Stimulated activated CD4-positive, alpha-beta T cell treated with anti-CD3 and anti-CD28 coated beads, TNF-alpha, amount 100 ng/mL, for 48 hours (primary cell): ENCODE measurements at places on chromosomes 7 and 10.

- peak; percentile 7 for DNase-seq
Measured at GRCh38 chr7:132049462-132050304, 493.3 kb upstream of the PODXL start.

DNA sequence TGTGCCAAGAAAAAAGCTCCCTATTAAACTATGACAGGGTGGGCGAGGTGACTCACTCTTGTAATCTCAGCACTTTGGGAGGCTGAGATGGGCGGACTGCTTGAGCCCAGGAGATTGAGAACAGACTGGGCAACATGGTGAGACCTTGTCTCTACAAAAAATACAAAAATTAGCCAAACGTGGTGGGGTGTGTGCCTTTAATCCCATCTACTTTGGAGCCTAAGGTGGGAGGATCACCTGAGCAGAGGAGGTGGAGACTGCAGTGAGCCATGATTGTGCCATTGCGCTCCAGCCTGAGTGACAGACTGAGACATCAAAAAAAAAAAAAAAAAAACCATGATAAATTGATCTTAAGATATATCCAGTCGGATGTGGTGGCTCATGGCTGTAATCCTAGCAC, 11.5 kb downstream of the POLR3A start:
- no peak for DNase-seq

DNA sequence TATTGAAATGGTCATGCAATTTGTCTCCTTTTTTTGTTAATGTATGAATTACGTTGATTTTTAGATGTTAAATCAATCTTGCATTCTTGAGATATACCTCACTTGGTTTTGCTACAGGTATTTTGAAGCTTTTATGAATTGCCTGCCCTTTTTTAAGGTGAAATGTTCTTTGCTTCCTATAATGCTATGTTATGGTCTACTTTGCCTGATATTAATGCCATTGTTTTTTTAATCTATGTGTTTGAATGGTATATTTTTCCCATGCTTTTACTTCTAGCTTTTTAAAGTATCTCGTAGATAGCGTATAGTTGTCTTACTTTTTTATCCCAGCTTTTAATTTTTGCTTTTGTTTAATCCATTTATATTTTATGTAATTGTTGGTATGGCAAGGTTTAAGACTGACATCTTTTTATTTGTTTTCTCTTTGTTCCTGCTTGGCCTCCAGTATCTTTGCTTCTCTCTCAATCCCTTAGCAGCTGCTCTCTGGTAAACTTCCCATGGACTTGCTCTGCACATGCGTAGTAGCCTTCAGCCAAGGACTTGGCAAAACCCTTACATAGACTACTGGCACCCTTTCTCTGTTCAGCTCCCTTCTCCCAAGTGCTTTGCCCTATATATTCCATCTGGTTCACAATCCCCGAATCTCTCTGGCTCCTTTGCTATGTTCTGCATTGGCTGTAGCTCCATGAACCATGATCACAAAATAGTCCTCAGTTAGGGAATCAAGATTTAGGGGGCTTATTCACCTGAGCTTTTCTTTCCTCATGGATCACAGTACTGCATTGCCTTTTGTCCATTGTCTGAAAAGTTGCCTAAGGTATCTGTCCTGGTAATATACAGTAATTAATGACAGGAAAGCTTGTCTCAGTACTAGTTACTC, 8.4 kb downstream of the TRIM24 start:
- no peak for DNase-seq

DNA sequence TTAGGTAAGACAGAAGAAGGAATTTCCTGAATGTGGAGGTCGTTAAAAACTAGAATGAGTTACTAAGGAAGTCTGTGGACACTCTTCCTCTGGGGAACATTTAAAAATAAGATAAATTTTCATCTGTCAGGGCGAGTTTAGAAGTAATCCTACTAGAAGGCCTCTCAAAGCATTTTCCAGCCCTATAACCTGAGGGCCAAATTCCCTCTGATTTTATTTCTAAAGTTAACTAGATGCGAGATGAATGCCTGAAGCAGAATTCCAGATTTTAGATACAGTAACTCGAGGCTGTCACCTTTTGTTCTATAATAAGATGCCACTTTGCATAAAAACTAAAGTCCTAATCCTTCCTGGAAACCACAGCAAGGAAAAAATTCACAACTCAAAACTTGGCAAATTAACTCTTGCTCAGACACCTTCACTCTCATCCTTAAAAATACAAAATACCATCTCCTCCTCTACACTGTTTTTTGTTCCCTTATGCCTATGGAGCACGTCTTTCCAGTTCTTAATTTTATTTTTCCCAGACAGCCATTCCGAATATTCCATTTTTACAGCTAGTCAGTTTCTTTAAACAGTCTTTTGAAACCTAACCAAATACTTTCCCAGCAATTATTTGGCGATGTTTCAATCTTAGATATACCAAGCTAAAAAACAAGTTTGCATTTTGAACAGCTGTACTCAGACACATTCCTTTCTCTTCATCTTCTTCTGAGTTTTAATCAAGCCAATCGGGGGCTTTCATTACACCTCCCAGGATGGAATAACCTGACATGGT, 420.7 kb upstream of the NFE2L3 start:
- no peak for DNase-seq

GRCh38 chr10:109650228-109650627, 273.1 kb downstream of the XPNPEP1 start:
- DNase-seq: no peak

DNA sequence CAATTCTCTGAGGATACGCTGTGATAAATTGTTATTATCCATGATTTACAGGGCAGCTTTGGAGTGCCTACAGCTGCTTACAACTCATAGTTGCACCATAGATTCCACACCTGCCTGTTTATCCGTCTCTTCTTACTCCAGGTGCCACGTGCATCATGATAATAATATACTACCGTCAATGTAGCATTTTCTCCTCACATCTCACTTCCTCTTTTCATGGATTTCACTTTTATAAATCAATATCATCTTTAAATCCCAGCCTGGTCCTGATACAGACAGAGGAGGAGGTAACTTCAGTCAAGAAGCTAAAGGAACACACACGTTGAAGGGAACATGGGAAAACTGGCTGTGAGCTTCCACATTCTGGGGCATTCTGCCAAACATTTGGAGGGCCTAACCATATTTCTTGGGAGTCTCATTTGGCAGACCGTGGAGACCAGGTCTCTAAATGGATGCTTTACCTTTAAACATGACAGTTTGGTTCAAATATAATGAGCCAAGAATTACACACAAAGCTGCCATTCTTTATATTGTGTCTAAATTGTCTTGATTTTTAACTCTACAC, 2.4 kb downstream of the CH25H start:
- no peak for DNase-seq

- no peak for DNase-seq
Measured at GRCh38 chr10:4186849-4187540, 402.0 kb upstream of the KLF6 start.

- no peak for DNase-seq
Measured at GRCh38 chr7:121604627-121605316, 208.7 kb upstream of the FAM3C start.

- no peak for DNase-seq
Measured at GRCh38 chr10:13614530-13615332, 28.0 kb downstream of the PRPF18 start.

DNA sequence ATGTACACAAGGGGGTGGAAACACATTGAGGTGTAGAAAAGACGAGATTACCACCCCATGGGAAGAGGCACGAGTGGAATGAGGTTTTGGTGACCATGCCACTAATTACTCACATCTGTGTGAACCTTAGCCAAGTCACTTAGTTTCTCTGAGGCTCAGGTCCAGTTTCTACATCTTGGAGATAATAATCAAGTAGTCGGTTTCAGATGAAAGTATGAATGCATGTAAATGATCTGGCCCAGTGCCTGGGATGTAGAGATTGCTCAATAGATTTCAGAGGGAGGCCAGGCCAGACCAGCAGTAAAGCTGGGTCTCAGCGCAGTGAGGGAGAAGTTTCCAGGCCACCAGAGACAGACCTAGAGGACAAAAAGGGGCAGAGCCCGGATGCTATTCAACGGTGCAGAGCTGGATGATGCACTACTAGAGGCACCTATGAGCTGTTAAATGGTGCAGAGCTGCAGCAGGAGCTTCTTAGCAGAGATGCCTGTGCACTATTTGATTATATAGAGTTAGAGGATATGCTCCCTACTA, 725.1 kb downstream of the GRID1 start:
- no peak for DNase-seq

DNA sequence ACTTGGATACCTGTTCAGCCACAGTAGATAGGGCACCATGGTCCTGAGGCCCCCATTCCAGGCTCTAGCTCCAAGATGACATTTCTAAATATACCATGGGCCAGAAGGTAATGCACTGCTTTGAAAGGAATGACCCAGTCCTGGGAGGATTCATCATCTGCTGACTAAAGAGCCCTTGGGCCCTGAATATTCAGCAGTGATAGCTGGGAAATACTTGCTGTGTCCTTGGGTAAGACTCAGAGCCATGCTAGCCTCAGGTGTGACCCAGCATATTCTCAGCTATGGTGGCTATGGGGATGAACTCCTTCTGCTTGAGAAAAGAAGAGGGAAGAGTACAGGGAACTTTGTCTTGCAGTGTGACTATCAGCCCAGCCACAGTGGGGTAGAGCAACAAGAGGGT, 21.3 kb upstream of the AGR2 start:
- DNase-seq: no peak

DNA sequence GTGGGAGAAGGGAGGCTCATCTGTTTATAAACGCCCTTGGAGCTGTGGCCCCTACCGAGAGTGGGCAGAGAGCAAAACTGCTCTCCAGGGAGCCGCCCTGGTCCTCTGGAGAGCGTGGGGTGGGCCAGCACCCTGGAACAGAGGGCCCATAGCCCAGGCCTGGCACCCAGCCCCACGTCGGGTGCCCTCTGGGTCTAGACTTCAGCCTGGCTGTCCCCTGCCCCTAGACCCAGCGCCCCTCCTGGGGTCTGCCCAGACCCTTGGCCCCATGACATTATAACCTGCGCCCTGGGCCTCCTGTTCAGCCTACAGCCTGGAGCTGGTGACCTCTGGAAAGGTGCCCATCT, 24.7 kb downstream of the GET4 start:
- DNase-seq: no peak

GRCh38 chr7:121480566-121481335, 84.6 kb upstream of the FAM3C start:
- DNase-seq: no peak

- DNase-seq: no peak
Measured at GRCh38 chr7:117247809-117248208, 75.0 kb downstream of the WNT2 start.

GRCh38 chr7:31308652-31309051, 31.9 kb downstream of the NEUROD6 start:
- no peak for DNase-seq

DNA sequence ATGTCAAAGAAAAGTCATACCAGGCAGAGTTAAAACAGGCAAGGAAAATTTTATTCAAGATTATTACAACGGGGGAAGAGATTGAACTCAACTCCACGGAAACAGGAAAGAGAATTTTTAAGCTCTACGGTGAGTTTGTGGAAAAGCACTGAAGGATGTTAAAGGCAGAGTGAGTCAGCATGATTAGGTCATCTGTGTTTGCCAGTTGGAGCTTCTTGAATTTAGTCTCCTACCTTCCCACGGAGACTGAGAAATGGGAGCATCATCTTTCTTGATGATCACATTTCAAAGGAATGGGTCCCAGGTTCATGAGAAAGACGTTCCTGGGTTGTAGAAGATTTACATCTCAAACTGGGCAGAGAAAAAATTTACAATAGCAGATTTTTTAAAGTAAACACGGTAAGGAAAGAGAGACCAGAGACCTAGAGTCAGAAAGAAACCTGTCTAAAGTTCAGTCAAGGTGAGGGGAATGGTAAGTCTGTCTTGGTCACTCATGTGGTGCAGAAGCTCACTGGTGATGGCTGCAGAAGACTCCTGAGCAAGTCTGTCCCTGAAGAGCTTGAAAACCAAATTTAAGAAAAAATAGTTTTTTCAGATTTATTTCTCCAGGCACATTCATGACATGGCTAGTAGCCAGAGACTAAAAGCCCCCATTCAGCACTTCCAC, 516.9 kb upstream of the LRRN3 start:
- DNase-seq: no peak

DNA sequence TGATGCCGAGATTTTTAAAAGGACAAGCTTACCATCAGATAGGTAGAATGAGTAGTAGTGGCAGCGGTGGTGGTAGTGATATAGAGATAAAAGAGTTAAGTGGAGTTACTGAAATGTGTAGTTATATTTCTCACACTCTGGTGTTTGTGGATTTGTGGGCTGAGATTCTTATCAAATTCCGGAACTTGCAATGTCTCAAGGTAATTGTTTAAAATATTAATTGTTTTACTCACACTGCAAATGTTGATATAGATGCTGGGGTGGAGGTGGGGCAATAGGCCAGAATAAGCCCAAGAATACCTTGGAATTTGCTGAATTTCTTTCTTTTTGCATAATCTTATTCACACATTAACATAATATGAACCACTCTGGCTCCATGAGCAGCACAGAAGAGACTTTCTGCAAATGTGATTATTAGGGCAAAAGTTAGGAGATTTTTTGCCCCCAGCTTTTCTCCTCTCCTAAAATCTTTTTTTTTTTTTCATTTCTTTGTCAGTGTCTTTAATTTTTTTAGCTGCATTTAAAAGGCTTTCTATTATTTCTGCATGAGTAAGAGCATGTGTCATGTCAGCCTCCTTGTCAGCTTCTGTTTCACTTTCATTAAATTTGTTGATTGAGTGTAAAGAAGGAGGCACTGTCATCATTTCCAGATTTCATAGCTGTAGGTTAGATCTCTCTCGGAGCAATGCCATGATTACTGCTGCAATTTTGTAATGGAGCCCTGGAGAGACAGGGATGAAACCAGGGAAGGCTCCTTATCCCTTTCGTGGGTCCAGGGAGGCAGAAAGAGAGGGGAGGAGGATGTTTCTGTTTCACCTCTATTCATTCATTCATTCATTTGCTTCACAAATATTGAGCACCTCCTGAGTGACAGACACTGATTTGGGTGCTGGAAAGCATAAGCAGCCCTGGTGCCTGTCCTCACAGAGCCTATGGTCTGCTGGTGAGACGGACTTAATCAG, 13.1 kb upstream of the SGMS1 start:
- DNase-seq: no peak

GRCh38 chr10:118729200-118729599, 25.6 kb downstream of the CACUL1 start:
- DNase-seq: no peak

- DNase-seq: no peak
Measured at GRCh38 chr10:131757285-131758058, 143.3 kb upstream of the PPP2R2D start.

DNA sequence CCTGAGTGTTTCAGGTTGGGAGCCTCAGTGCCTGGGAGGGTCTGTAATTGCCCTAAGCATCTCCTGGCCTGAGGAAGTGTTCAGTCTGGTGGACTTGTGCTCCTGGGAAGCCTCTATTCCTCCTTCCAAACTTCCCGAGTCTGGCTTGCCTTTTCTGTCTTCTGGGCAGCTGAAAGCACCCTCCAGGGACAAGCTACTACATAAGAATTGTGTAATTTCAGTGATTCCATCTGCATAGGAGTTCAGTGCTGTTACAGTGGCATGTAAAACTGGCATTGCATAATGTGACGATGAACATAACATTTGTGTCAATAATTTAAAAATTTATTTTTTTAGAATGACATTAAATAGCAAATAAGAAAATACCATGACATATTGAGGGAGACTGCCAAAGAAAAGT, 109.3 kb downstream of the AOAH start:
- no peak for DNase-seq

- no peak for DNase-seq
Measured at GRCh38 chr10:19158358-19158757, 109.8 kb downstream of the MALRD1 start.

GRCh38 chr7:90224195-90224594, 12.7 kb downstream of the STEAP2 start:
- DNase-seq: no peak

- DNase-seq: no peak
Measured at GRCh38 chr10:27744802-27745731, 552 bp downstream of the MKX start.
